Right cardiac atrium (tissue), 5 donors: ENCODE measurements at places on chromosomes 4 and X. TPM values are rescaled to one million over a fixed set of nuclear protein-coding genes. Genes with fewer than 3 reads are reported as not detected.

Gene CHIC1
- 12.8 TPM for total RNA-seq

Gene NAP1L3
- 22.3 TPM for total RNA-seq

Gene POU4F2
- not detected for total RNA-seq

Gene SSX2B
- not detected for total RNA-seq

Gene ARHGAP36
- total RNA-seq: 0.12 TPM

Gene SPANXN3
- not detected for total RNA-seq

Gene ADH1A
- 1.5 TPM for total RNA-seq

Gene COL25A1
- 0.31 TPM for total RNA-seq

Gene SLC6A8
- 107 TPM for total RNA-seq

Gene SATL1
- 0.18 TPM for total RNA-seq

Gene MAGEB17
- total RNA-seq: not detected

Gene BEX5
- 2.7 TPM for total RNA-seq

DNA sequence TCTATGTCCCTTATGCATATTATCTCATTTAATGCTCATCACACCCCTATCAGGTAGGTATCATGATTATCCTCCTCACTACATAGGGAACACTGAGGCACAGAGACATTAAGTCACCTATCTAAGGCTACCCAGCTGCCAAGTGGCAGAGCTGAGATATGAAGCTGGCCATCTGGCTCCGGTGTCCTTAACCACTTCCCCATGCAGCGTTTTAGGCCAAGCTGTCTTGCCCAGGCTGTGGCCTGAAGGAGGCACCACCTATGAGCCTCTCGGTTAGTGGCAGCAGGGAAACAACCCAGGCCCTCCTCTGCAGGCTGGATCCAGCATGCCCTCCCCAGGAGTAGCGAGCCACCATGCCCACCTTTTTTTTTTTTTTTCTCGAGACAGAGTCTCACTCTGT, 16.3 kb downstream of the PJA1 start:
- no peak for DNase-seq

DNA sequence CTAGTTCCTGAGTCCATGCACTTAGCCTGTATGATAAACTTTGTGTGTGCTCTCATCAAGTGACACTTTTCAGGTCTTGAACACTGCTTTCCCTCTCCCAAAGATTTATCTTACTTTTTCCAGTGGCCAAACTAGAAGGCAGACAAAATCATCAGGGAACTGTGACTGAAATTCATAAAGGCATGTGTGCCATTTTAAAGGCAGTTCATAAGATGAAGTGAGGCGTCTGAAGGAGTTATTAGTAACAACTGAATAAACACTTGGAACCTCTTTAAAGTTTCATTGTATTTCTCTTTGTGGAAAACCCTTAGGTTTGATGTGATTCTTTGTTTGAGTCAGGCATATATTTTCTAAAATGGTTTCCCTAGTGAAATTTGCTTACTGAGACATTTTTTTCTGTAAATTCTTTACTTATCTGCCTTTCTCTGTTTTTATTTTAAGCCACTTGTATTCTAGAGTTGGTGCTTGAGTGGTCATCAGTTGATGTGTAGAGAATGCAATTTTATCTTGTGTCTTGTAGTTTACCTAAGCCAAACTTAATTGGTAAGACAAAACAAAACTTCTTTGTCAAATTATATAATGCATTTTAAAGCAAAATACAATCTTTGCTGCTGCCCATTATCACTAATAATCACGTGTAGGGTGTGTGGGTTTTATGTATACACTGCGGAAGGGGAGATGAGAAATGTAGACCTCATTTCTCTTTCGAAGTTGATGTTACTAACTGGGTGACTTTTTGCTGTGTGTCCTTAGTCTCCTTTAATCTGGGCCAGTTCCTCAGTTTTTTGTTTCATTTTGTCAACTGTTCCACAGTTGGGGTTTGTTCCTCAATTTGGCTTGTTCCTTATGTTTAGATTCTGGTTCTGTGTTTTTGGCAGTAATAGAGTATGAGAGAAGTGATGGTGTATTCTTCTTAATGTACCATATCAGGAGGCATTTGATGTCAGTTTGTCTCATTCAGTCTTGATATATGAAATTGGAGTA, 56.8 kb downstream of the RBPJ start:
- no peak for DNase-seq

DNA sequence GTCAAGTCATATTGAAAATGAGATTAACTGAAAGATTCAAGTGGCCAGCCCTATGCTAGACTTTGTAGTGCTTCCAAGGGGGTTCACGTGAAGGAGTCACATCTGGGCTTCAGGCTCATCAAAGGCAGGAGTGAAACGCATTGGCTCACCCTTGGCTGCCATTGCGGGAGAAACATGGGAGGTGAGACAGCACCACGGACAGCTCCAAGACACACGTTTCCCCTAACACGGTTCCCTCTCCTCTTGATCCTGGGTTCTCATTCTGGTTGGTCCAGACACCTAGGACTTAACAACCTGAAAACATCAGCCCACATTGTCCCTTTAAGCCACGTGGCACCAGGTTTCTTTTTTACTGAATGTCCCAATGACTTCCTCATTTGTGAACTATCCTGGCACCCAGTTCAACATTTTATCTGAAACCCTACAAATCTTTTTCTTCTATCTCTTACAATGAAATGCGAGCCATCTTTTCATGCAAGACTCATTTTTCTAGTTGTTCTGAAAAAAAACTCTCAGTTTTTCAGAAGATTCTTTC, 279.0 kb upstream of the VCX3A start:
- no peak for DNase-seq

- DNase-seq: no peak
Measured at GRCh38 chrX:30150196-30150895, 65.0 kb upstream of the MAGEB2 start.

- DNase-seq: no peak
Measured at GRCh38 chr4:185142564-185142911, 528 bp upstream of the SLC25A4 start.

DNA sequence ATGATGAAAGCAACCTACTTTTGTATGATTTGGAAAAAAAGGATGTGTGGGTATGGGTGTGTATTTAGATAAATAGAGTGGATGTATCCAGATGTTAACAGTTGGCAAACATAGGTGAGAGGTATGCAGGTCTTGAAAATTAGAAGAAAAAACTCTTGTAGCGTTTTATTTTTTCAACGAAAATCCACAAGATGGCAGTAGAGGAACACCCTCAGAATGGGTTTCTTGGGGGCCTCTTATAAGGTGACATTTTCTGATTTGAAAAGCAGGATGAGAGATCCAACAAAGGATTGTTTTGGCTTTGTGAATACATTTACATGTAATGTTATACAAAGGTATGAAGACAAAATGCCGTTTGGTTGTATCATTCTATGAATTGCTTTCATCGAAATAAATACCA, 68.3 kb downstream of the FMR1NB start:
- DNase-seq: no peak

GRCh38 chr4:52358883-52359321, 300.2 kb downstream of the USP46 start:
- no peak for DNase-seq

DNA sequence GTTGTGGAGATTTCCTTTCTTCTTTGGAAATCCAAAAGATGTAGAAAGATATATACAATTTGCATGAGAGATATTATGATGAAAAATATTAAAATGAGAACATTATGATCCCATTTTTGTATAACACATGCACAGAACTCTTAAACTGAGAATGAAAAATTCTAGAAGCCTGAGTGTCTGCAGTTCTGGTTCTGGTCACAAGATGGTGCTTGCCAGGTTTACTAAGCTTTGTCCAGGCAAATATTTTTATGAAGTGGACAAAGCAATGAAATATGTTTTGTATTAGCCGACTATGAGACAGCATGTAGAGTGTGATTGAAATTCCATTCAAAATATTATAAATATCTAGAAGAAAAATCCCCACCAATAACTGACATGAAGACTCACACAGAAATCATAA, 2.2 kb downstream of the PWWP3B start:
- peak; percentile 24 for DNase-seq

DNA sequence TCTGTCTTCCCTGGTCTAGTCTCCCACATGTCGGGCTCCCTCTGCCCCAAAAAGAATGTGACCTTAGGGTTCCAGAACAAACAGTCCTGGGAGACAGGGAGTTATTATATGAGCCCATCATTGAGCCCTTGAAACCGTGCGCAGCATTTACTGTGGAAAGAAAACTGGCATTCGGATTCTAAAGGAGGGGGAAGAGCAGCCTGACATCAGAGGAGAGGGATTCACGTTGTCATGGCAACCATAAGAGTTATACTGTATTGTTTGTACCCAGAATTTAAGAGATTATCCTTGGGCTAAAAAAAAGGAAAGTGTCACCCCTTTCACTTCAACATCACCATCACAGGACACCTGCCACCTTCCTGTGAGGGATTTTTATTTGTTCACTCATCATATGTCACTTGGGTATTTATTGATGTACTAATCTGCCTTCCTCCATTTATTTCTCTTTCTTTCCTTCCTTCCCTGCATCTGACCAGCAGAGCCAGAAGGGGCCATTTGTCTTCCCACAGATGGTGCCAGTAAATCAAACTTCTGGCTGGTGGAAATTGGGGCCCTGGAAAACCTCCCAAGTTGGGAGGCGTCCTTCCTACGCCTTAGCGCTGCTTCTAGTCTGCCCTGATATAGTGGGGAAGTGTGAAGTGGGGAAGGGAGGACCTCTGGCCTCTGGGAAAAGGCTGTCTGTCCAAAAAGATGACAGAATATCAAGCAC, 64.9 kb upstream of the FRMPD3 start:
- DNase-seq: no peak

GRCh38 chr4:38162240-38162784, 202.1 kb downstream of the PTTG2 start:
- DNase-seq: no peak

GRCh38 chrX:13311560-13311959, 8.3 kb downstream of the ATXN3L start:
- DNase-seq: no peak

GRCh38 chr4:129994715-129995114, 898.8 kb downstream of the C4orf33 start:
- no peak for DNase-seq

- DNase-seq: no peak
Measured at GRCh38 chr4:97457253-97457652, 686.0 kb downstream of the STPG2 start.

- DNase-seq: no peak
Measured at GRCh38 chr4:180398564-180398963, 1844.6 kb upstream of the TENM3 start.

GRCh38 chrX:49039598-49040375, 3.4 kb downstream of the TFE3 start:
- peak; percentile 81 for DNase-seq

DNA sequence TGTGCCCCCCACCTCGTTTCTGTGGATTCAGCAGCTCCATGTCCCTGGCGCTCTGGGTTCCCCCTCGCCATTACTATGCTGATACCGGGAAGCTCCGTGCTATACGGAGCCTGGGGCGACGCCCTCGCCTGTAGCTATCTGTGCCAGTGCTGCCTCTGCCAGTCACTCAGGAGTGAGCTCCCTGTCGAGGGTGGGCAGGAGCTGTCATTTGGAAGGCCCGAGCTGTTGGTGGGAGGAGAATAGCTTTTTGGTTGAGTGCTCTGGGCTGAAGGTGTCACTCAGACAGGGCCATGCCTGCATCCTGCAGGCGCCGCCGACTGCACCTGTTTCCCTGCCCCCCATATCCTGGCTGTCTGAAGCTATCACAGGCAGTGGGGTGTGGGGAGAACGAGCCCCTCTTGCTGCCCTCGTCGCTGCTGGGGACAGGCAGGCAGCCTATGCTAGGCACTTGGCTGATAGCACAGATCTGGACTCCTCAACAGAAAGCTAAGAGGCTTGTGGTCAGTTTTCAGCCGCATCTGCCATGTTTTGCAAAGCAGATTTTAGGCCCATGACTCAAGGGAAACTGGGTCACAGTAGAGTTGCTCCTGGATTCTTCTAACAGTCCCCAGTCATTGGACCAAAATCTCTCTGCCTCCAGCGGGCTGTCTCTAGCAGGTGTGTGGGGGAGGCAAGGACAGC, 31.8 kb downstream of the CPLX1 start:
- no peak for DNase-seq

DNA sequence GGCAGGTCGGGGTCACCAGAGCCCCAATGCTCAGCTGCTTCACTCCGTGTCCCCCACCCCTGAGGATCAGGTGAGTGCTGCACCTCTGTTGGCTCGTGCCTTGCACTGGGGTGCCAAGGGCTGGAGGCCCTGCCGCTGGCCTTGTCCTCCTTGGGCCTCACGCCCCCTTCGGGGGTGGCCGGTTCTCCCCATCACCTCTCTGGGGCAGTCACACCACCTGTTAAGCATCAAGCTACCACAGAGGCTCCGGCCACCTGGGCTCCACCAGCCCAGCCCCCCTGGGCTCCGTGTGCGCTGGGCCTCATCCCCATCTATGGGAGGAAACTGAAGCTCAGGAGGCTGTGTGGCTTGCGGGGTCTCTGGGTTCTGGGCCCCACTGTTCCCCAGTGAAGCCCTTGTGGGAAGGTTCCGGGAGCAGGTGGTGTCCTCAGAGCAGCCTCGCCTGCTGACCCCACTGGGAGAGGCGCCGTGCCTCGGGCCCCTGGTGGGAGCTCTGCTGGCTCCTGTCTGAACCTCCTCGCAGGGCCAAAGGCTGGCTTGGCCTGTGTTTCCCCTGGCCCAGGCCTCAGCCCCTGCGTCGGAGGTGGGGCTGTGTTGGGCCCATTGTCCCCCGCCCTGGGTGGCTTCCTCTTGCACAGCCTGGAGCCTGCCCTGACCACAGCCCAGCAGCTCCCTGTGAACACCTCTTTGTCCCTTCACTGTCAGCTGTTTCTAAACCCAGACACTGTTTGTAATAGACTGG, 30.8 kb downstream of the DOK7 start:
- DNase-seq: no peak

- DNase-seq: no peak
Measured at GRCh38 chr4:121773883-121774282, 8.9 kb upstream of the SMIM43 start.

DNA sequence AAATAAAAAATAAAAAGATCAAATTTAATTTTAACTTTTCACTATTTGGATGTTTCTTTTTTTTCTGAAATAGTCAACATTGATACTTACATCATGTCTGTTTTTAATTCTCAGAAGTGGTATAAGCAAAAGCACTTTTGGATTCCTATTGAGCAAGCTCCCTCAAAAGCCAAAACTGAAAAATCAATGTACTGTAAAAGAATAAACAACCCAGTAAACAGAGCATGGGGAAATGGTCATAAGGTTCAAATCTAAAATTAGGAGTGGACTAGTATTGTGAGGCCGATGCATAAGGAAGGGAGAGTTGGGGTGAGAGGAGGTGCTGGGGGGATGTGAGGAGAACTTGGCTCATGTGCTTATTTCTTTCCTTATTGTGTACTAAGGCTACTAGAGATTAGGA, 37.9 kb downstream of the NUDT6 start:
- DNase-seq: no peak

- no peak for DNase-seq
Measured at GRCh38 chrX:10166248-10166716, 9.5 kb downstream of the CLCN4 start.
